ENCODE measurements at places on chromosomes 16 and 17. TPM values are rescaled to one million over a fixed set of nuclear protein-coding genes. Genes with fewer than 3 reads are reported as not detected.
A peak's percentile ranks its signal among the peaks of the same experiment; 100 is the strongest.

- DNase-seq = no peak
These were observed 64.7 kb upstream of the SOX9 start for GRCh38 chr17:72056155-72056554.

GRCh38 chr16:49596068-49596467, 222.5 kb downstream of the C16orf78 start:
- no peak for DNase-seq

- no peak for DNase-seq
These were observed 55.0 kb downstream of the ZNF423 start for GRCh38 chr16:49800876-49801275.

DNA sequence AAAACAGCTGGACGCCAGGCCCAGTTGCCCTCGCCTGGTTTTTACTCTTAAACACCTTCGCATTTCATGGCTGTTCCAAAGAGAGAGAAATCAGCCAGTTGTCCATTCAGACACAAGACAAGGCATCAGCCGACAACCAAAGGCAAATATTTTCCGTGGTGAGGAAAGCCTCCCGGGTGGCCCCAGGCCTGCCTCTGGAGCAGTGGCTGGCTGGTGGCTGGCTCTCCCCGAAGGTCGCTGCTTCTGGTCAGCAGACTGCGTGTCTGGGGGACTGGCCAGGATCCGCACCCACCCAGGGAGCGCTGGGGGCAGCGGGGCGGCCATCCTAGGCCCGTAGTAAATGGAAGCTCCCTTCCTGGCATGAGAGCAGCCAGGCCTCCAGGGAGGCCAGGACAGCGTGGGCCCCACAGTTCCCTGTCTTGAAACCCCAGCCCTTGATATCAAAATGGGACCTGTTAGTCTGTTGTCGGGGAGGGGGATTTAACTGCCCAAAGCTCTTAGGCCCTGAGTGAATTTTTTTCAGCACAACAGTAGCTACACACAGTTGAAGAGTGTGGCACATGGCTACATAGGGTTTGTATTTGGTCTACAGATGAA, 57.7 kb downstream of the SREBF1 start:
- no peak for DNase-seq

DNA sequence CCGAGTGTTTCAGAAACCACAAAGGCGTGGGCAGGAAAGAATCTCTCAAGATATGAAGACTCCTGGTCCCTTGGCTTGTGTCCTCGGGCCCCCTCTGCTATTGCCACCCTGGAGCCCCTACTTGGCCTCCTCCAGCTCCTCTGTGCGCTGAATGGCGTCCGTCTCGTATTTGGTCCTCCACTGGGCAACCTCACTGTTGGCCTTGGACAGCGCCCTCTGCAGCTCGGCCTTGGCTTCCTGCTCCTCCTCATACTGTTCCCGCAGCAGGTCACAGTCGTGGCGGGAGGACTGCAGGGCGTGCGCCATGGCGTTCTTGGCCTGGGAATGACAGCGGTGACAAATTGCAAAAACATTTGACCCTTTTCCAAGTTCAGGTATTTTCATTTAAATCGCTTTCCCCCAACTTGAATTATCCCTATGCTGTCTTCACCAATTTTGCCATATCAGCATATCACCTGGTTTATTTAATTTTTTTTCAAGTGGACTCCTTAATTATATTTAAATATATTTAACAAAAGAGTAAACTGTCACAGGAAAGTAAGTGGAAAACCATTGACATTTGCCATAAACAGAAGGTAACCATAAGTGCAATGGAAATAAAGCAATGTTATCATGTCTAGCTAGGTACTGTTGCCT, 59.7 kb downstream of the MYH13 start:
- no peak for DNase-seq

DNA sequence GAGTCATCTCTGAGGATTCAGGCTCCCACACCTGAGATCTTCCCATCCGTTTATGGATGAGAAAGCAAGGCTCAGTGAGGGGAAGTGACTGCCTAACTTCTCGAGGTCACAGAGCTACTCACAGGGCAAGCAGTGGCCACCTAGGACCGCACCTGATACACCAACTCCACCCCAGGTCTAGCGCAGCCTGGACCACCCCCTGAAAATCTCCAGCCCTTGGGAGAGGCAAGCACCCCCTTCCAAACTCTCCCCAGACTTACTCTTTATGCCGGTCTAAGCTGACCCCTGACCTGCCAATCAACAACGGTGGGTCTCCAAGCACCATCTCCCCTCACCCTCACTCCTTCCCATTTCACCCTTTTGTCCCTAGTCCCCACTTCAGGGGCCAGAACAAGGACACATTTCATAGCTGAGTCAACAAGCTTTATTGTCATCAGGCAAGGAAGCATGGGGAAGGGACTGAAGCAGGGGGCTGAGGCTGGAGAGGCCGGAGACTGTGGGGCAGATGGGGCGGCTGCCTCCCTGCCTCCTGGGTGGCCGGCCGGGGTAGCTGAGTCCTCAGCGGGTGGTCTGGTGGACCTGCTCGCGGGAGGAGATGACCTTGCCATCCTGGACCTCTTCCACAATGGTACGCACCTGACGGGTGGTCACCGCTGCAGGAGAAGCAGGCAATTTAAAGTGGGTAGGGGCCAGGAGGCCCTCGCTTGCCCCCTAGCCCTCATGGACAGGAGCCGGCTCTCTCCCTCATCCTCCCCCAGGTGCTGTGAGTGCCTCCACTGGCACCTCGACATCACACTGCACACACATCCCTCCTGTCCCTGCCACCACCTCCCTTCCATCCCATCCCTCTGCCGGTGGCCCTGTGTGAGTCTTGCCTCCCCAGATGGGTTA, 5.1 kb downstream of the KRT17 start:
- DNase-seq = no peak

- DNase-seq = no peak
These were observed 3.1 kb upstream of the CCDC42 start for GRCh38 chr17:8747742-8748141.

- no peak for DNase-seq
These were observed 34.9 kb downstream of the USP31 start for GRCh38 chr16:23114131-23114904.

DNA sequence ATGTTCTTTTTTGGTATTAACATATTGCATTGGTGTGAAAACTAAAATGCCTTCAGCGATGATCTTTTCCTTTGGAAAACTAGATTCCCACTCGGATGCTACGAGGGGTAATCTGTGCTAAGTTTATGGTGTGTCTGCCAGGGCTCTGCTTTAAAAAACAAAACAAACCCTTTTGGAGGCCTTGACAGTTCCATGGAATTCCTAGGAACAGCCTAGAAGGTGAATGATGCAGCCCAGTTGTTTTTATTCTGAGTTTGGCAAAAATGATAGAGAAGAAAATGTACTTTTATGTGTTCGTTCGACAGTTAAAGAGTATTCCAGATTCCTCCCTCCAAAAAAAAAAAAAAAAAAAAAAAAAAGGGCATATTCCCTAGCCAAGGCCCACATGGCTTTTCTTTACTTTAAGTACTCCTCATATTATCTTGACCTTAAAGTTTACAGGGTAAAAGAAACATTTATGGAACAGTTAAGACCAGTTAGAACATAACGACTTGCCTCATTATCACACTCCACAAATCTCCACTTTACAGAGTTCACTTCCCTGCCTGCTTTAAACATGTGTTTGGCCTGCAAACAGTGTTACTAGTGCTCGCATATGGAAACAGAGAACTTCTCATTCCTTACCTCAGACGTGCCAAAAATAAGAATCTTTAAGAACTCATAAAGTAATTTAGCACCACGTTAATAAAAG, 159.1 kb downstream of the WWOX start:
- no peak for DNase-seq

DNA sequence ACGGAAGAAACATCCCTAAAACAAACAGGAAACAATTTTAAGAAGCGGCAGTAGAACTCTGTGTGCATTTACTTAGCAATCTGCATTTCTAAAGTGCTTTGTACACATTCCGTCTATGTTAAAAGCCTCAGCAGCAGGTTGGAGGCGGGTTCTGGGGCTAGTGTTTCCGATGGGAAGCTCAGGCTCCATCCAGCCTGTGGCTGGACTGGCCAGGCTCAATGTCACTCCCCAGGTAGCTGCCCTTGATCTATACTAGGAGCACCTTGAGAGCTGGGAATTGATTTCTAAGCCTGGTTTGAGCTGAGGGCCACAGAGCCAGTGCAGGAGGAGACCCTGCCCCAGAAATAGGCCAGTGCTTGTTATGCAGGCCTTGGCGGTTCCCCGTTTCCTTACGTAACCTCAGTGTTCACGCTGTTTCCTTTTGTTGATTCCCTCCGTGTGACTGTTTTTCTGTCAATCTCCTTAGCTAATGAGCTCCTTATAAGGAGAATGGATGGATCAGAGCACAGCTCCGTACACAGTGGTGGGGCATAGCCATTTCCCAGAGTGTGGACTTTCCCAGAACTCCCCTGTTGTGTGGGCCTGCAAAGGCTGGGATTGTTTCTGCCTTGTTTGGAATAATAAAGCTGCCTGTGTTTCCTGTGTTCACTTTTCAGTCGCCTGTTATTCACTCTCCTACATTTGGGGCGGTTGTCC, 21.4 kb downstream of the ADORA2B start:
- peak; percentile 48 for DNase-seq

DNA sequence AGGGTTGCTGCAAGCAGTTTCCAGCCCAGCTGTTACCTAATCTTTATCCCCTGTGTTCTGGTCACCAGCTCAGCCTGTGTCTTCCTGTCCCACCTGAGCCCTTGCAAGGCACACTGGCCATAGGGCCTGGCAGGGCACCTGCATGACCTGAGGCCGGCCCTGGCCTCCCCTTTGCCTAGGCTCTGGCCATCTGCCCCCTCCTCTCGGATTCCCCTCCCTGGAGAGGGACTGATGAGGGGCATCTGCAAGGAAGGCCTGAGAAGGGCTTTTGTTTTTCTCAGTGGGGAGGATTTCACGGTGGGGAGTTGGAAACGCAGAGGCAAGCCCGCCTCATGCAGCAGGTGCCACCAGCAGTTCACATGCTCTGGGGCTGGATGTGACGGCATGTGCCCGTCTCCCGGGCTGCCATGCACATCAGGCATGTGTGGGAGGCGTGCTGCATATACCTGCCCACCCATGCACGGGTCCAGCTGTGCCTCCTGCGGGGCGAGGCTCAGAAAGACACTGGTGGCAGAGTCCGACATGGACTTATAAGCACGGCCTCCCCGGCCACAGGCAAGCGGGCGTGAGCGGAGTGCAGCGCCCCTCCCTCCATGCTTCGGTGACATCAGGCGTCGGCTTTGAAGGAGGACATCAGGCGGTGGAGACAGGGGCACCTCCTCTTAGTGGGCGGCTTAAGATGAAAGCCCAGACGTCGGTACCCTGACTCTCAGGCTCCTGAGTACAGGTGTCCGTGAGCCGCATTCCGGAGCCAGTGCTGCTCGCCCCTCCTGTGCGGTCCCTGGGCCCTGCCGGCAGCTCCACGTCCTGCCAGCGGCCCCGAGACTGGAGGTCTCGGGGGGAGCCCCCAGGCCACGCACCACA, 16.5 kb downstream of the ASPSCR1 start:
- DNase-seq = no peak

- DNase-seq = no peak
These were observed 33.5 kb downstream of the SPAG9 start for GRCh38 chr17:51087072-51087757.

DNA sequence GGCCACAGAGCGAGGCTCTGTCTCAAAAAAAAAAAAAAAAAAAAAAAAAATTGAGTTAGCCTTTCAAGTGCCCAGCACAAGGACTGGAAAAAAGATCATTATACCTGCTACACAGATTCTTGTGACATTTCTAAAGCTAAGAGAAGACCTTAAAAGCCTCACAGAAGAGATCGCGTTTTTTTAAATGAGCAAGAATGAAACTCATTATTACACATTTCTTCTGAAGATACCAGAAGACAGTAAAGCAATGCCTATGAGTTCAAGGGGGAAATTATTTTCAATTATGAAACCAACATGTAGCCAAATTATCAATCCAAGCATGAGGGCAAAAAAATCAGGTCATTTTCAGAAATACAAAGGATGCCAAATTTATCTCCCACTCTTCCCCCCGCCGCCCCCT, 56.8 kb downstream of the MED13 start:
- no peak for DNase-seq

GRCh38 chr16:88383401-88384221, 852 bp downstream of the ZNF469 start:
- DNase-seq = peak; percentile 38

DNA sequence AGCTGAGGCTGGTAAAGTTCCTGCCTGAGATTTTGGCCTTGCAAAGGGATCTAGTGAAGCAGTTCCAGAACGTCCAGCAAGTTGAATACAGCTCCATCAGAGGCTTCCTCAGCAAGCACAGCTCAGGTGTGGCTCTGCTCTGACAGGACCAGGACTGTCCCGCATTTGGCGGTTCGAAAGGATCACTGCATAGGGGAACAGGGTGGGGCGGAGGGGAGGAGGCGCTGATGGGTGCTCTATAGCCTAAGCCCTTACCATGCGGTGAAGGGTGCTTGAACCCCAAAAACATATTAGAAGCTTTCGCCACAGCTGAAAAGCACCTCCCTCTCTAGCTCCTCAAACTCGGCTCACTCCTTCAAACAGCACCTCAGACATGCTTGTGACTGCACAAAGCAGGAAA, 29.9 kb upstream of the ENDOV start:
- DNase-seq = no peak

DNA sequence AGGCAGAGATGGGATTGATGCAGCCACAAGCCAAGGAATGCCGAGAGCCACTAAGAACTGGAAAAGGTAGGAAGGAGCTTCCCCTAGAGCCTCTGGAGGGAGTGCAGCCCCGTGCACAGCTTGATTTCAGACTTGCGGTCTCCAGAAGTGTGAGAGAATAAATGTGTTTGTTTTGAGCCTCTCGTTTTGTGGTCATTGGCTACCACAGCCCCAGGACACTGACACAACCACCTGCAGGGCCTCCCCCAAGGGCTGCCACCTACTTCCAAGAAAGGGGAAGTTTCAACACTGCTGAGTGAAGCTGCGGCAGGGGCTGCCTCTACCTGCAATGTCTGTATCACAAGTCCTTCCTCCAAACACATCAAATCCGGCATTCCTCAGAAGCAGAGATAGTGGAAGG, 346.9 kb downstream of the C16orf95 start:
- no peak for DNase-seq

The C16orf86 gene
- total RNA-seq = 2.5 TPM

The HOXB1 gene
- 0.96 TPM for total RNA-seq

The TLCD3A gene
- 28.0 TPM for total RNA-seq

The GJC1 gene
- total RNA-seq = 76.5 TPM

The DBNDD1 gene
- total RNA-seq = 53.8 TPM

The KRTAP4-3 gene
- total RNA-seq = not detected

The ADAMTS18 gene
- 5.8 TPM for total RNA-seq

The TNK1 gene
- total RNA-seq = 9.1 TPM

The PRSS33 gene
- 0.27 TPM for total RNA-seq

The CCL14 gene
- total RNA-seq = not detected
